ENCODE measurements at places on chromosomes 1 and 21.

DNA sequence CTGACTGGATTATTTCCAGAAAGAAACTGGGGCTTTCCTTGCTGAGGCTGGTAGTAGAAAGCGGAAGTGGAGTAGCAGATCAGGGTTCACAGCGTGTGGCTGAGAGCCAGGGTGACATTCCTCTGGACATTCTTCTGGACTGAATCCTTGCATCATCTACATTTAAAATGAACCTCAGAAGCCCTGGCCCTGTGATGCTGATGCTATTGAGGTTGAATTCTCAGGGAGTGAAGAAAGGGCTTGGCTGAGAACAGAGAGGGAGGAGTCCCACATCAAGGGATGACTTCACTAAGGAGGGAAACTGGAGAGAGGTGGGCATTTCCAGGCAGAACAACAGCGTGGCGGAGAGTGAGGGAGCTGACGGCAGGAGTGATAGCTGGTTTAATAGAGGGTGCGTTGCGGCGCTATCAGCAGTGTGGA lies 102.3 kb upstream of the LMO4 start:
- no peak for DNase-seq

DNA sequence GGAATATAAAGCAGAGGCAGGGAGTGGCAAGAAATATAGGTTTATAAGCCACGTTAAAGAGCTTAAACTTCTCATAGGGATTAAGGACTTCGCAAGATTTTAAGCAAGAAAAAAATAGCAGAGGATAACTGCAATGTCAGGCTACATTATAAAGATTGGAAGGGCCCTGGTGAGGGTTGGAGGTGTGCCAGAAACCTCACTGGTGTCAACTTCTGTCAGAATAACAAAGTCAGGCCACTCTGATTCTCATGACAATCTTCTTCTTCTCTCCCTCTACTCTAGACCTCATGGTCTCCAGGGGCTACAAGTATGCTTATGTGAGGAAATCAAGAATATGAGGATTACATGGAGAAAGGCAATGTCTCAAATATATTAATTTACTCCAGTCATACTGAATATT lies 32.6 kb upstream of the FMO2 start:
- no peak for DNase-seq

- DNase-seq, result no peak
Measured at GRCh38 chr1:14962407-14962806, 191.1 kb upstream of the TMEM51 start.

DNA sequence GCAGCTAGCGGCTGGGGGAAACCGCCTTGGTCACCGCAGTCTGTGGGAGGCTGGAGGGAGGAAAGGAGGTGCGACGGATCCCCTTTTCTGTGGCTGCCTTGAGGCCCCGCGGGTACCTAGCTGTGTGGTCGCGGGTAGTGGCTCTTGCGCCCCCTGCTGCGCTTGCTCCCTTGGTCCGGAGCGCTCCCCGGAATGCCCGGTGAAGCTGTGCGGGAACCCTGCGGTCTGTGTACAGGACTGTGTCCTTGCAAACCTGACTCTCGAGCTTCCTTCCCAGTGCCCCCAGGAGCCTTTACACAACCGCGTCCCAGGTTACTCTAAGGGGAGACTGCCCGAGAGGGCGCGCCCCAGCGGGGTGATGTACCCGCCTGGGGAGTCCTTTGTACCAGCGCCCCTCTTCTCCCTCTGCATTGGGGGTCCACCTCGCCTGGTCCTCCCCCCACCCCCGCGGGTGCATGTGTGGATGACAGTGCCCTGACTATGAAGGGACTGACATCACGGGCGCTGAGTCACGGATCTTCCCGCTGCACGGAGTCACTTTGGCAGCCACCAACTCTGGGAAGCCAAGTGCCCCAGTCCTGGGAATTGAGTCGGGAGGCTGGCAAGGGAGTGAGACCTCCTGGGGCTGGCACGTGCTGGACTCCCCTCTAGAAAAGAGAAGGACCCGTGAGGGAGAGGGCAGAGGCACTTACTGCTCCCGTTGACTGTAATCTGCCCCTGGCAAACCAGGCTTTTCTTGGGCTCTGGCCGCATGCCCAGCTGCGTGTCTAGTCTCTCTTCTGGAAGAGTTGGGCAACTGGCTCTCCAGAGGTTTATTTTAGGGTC lies 816 bp downstream of the IL6R start:
- peak; percentile 77 for DNase-seq

DNA sequence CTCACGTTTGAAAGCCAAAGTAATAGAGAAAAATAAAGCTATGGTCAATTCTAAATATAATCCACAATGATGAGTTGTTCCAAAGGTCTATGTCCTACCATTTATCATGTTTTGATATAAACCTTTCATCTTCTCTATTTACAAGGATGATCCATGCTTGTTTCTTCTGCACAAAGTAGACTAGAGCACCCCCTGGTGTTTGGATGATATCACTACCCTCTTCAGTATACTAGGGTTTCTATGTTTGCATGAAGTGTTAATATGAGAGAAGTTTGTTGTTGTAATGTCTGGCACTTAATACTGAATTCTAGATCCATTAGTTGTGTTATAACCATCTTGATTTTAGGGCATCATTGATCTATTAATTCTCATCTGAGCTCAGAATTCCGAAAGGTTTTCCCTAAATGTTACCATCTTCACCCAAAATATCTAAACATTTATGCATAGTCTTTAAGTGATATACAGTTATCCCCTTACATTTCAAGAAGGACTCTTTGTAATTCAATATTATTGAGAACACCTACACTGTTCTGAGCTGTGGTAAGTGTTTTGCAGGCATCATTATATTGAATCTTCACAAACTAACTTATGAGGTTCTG lies 21.1 kb downstream of the CLDN8 start:
- DNase-seq, result peak; percentile 54

DNA sequence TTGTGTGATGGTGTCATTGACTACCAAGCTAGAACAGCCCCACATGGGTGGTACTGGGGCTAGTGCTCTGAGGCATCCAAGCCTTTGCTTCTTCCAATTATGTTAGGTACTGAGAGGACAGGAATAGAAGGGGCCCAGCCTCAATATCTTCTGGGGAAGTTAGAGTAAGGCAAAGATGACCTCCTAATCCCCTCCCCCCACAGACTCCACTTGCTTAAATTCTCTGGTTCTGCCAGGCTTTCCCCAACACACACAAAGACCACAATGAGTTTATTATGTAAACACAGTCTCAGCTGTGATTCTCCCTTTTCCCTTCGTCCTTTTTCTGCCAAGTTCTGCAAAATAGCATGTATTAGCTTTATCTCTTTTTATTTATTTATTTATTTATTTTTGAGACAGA lies 3.1 kb upstream of the TACSTD2 start:
- no peak for DNase-seq

DNA sequence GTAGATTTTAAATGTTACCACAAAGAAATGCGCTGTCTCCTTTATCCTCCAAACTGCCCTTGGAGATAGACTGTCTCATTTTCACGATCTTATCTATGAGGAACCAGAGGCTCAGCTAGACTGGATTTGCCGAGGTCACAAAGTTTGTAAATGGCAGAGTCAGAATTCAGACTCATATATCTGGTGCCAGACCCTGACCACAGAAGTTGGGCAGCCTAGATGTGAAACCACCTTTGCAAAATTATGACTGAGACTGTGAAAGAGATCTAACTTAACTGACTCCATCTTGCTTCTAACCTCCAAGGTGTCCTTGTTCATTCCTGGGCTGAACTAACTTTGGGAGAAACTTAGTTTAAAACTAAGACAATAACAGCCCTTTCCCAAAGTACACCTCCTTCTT lies 14.1 kb downstream of the CNR2 start:
- peak; percentile 15 for DNase-seq

DNA sequence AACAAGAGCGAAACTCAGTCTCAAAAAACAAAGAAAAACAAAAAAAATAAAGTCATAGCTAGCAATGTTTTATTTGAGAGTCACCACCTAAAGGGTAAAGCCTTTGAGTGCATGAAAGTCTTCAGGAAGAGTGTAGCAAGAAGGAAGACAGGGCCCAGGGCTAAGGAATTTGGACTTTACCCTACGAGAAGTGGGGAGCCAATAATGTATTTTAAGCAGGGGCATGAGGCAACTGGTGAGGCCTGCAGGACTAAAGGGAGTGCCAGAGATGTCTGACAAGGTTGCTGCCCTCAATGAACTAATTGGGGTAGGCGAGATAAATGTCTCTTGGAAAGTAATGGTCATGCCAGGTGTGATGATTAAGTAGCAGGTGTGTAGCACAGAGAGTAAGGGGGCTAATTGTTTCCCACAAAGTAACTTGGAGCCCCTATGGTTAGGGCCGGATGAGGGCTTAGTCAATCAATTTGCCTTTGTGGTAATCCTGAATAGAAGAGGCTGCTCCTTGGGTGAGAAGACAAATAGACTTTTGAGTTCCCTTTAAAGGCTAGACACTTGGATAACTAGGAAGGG lies 31.6 kb upstream of the CACNA1E start:
- DNase-seq, result no peak

- no peak for DNase-seq
Measured at GRCh38 chr1:70778056-70778762, 269.4 kb downstream of the PTGER3 start.

- DNase-seq, result no peak
Measured at GRCh38 chr21:29654203-29654602, 285.6 kb downstream of the GRIK1 start.

DNA sequence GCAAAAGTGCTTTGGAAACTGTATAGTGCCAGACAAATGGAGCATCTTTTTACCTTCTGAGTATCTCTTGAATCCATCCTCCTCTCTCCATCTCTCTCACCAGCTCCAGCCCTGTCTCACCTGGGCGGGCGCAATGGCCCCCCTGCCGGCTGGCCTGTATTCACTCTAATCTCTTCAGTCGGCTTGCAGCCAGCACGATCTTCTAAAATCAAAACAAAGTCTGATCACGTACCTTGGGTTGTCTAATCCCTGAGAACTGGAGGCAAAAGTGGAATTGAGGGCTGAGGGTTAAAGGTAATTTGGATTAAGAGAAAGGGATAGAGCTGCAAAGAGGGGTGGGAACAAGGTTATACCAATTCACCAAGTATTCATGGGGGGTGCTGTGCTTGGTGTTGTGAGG lies 46.0 kb upstream of the LRRN2 start:
- DNase-seq, result no peak

GRCh38 chr1:19068639-19069276 lies 112.3 kb upstream of the IFFO2 start:
- DNase-seq, result no peak

DNA sequence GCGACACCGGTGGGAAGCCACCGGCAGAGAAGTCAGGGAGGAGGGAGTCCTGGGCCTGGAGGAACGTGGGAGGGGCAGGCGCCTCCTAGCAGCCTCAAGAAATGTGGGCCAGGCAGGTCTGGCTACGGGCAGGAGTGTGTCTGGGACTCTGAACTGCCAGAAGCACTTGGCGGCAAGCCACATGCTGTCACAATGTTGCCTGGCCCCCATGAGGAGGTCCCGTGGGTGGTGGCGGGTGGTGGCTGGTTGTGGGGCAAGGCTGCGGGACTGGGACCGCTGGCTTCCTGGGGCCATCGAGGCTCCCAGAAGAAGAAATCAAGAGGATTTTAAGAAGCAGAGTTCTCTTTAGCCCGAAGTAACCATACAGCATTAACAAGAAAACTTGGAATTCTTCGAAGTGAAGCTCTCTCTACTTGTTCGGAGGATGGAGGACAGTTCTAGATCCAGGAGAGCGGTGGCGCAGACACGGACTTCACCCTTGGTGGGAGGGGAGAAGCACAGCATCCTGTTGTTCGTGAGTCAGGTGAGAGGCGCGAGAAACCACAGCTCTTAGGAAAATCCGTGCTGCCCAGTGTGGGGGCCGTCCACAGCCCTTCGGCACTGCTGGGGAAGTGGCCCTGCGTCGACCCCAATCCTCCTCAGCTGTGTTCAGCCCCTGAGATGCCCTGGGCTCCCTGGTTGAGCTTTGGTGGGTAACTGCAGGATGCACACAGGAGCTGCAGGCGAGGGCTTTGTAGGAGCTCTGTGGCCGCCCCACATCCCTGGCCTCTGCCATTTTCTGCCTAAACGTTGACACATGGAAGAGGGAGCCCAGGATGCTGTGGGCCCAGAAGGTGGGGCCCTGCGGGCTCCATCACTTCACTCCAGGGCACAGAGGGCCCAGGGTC lies 12.4 kb downstream of the SKI start:
- no peak for DNase-seq

DNA sequence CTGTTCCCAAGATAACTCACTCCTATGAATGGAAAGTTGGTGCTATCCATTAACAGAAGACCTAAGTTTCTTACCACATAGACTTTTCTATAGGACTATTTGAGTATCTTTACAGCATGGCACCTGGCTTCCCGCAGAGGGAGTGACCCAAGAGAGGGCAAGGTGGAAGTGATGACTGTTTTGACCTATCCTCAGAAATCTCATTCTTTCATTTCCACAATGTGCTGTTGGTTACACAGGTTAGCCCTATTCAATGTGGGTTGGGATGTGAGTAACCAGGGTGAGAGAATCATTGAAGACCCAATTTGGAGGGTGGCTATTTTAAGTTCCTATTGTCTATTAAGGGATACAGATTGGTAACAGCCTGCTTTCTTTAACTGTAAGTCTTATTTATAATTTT lies 38.3 kb upstream of the NEXN start:
- no peak for DNase-seq

- no peak for DNase-seq
Measured at GRCh38 chr1:168794057-168794456, 65.1 kb upstream of the DPT start.

- no peak for DNase-seq
Measured at GRCh38 chr1:103274886-103275285, 166.6 kb upstream of the COL11A1 start.

GRCh38 chr1:117664314-117664713 lies 58.5 kb downstream of the TENT5C start:
- DNase-seq, result peak; percentile 82

DNA sequence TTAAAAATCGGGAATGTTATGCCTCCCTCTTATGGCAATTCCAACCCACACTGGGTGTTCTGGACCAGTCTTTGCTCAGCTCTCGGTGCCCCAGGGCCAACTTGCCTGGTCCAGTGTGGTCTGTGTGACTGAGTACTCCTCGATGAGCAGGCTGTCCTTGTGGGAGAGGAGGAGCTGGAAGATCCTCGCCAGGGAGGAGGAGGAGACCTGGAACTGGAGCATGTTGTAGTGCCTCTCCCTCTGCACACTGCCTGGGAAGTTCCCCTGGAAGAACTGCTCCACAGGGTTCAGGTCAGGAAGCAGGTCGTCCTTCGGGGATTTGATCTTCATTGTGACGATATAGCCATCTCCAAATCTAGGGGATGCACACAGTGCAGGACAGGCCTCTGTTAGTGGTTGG lies 88.5 kb upstream of the GCLM start:
- no peak for DNase-seq
